ENCODE measurements at places on chromosomes 13 and 19.
A peak's percentile ranks its signal among the peaks of the same experiment; 100 is the strongest.

GRCh38 chr19:48424694-48425219, 21.0 kb upstream of the GRWD1 start:
- peak; percentile 35 for DNase-seq

DNA sequence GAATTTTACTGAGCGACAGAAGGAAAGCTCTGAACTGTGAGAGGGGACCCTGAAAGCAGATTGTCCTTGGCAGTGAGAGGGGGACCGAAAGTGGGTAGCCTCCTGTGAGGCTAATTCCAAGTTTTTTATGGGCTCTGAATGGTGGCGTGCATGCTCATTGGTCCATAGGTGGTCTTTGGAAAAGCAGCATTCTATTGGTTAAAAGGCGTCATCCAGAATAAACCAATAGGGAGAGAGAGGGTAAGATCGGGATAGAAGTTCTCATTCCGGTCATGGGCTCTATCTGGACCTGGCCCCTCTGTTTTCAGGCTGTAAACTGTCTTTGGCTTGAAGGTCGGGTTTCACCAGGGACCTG, 539.8 kb upstream of the PCDH9 start:
- no peak for DNase-seq

DNA sequence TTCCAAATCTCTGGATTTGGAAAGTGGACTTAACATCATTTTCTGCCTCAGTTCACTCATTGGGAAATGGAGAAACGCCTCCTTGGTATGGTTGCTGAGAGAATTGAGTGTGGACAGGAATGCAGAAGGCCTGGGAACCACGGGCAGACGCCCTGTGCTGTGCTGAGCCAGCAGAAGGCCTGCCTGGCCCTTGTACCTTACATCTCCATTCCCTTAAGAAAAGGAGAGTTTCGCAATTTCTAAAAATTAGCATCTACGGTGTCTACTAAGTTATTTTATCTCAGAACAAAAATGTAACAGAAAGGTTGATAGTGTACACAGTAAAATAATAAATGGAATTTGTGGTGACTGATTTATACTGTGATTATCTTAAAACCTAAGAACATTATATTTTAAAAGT, 78.7 kb downstream of the IPO5 start:
- DNase-seq, result no peak

DNA sequence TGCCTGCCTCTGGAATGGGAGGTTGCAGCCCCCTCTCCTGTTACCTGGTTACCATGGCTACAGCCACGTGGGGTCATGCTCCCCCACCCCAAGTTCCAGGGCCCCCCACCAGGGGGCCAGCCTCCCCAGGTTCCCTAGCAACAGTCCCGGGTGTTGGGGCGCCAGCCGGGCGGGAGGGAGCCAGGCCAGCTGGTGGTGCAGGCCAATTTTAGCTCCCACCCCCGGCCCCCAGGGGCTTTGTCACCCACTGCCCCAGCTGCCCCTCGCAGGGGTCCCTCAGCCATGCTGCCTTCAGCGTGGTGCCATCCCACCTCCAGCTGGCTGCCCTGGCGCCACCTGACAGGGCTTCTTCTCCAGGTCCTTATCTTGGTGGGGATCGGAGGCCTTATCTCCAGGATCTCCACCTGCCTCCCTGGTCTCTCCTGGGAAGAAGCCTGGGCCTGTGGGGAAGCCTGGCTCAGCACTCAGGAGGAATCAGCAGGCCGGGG, 3.0 kb downstream of the MARK4 start:
- no peak for DNase-seq

GRCh38 chr19:41325947-41326706, 16.2 kb downstream of the CCDC97 start:
- peak; percentile 39 for DNase-seq

DNA sequence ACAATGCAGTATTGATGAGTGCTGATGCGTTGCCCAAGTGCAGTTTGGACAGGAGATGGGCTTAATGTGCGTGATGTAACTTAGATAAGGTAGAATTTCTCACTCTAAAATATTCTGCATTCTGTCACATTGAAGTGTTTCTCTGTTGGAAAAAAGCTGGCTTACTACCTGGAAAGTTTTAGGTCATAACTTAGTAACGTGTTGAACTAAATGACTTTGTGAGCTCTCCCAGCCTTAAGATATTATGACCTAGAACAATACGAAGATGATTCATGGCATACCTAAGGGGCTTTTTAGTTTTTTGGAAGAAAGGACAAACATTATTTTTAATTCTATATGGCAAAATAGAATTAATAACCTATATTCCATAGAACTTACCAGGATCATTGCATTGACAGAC, 9.0 kb downstream of the UFM1 start:
- no peak for DNase-seq

DNA sequence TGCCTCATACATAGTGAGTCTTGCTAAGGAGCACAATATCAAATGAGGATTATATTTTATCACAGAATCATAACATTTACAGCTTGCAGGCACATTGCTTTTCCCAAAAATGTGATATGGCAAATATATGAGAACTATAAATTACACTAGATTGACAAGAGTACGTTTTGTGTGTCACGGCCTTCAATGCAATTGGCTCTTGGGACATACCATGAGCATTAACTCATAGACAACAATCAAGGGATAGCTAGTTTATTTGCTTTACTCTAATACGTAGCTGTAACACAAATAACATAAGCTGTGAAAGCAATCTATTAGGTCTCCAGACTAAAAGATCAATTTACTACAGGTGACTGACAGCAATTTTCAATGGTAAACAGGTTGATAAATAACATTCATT, 17.8 kb downstream of the LHFPL6 start:
- no peak for DNase-seq

DNA sequence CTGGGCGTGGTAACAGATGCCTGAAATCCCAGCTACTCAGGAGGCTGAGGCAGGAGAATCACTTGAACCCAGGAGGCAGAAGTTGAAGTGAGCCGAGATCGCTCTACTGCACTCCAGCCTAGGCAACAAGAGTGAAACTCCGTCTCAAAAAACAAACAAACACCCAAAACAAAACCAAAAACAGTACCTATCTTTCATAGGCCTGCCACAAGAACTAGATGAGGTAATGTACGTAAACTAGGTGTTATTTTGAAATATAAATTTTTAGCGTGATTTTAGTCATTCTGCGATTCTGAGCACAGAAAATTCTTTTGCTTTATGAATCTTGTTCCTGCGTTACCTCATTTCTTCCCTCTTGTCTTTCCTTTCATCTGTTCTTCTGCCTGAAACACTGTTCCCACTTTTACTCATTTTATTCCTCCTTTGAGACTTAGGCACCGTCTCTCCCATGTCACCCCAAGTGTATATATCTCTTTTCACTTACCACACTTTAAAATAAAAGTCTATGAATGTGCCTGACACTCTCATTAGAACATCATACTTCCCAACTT, 238.2 kb upstream of the HTR2A start:
- DNase-seq, result no peak

- no peak for DNase-seq
These were observed 38.7 kb upstream of the CYSLTR2 start for GRCh38 chr13:48615049-48615448.

DNA sequence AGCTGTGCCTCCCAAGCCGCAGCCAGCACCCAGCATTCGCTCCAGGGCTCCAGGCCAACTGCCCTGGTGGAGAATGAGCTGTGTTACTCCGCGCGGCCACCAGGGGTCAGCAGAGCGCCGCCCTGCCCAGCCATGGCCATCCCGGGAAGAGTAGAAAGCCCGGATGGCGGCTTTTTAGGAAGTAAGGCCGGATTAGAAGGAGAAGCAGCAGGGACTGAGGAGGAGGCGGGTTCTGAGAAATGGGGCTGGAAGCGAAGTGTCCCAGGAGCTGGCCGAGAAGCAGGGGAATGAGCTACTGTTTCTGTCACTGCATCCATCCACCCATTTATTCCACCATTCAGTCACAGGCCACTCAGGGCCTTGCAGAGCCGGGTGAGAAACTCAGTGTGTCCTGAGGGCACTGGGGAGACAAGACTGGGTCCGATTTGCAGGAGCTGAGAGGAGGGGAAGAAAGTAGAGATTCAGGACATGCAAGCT, 6.6 kb upstream of the NPAS1 start:
- DNase-seq, result peak; percentile 71

- no peak for DNase-seq
These were observed 30.1 kb downstream of the CCDC8 start for GRCh38 chr19:46383171-46383815.

- peak; percentile 78 for DNase-seq
These were observed 87.2 kb downstream of the SLC7A1 start for GRCh38 chr13:29508130-29508875.

DNA sequence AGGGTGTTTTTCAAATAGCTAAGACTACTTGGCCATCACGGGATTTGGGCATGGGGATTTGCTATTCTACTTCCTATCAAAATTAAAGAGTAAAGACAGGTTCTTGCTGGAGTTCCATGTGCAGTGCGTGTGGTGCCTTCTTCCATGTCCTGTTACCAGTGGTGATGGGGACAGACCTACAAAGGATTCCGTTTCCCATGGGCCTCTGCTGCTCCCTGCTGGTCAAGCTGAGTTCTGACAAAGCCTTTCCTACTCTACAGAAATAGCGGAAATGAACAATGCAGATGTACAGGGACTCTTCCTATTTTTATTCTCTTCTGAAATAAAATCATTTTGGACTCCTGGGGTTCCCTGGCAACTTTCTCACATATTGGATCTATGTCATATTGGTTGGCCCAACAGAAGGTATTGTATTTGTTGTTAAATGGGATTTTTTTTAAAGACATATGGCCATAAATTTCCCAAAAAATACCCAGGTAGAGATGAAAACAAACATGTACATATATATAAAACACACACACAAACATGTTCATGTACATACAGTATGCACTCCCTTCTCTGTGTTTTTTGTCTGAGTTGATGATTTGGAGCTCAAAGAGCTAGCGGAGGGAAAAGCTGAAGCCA, 90.5 kb upstream of the SLC15A1 start:
- DNase-seq, result peak; percentile 81

GRCh38 chr19:45424191-45425058, 708 bp upstream of the ERCC1 start:
- DNase-seq, result peak; percentile 96

GRCh38 chr13:97028441-97029299, 34.4 kb upstream of the OXGR1 start:
- peak; percentile 46 for DNase-seq

DNA sequence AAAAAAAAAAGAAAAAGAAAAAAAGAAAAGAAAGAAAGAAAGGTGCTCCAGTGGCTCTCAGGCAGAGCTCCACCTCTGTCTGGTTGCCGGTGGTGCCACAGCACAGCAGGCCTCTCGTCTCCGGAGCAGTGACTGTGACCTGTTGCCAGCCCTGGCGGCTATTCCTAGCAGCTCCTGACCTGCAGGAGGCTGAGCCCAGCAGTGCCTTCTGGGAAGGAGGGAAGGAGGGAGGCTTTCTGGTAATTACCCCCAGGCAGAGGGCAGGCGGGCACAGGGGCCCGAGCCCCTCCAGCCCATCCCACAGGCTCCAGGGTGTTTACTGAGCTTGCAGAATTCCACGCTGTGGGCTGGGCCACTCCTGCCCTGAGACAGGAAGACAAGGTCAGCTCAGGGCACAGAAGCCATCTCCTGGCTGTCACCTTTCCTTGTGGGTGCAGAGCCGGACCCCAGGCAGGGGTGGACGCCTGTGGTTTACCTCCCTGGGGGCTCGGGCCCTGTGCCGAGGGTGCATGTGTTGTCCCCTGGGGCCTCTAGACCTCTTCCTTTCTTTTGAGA, 77.9 kb downstream of the GNG7 start:
- DNase-seq, result no peak

GRCh38 chr13:80141123-80141849, 199.6 kb downstream of the SPRY2 start:
- DNase-seq, result no peak

GRCh38 chr19:495081-495401, 1.2 kb upstream of the MADCAM1 start:
- DNase-seq, result no peak

- no peak for DNase-seq
These were observed 916.6 kb downstream of the DIAPH3 start for GRCh38 chr13:59247171-59247570.

GRCh38 chr13:98313922-98314292, 136.8 kb upstream of the RNF113B start:
- no peak for DNase-seq

- no peak for DNase-seq
These were observed 52.0 kb downstream of the EPS15L1 start for GRCh38 chr19:16419669-16420335.

DNA sequence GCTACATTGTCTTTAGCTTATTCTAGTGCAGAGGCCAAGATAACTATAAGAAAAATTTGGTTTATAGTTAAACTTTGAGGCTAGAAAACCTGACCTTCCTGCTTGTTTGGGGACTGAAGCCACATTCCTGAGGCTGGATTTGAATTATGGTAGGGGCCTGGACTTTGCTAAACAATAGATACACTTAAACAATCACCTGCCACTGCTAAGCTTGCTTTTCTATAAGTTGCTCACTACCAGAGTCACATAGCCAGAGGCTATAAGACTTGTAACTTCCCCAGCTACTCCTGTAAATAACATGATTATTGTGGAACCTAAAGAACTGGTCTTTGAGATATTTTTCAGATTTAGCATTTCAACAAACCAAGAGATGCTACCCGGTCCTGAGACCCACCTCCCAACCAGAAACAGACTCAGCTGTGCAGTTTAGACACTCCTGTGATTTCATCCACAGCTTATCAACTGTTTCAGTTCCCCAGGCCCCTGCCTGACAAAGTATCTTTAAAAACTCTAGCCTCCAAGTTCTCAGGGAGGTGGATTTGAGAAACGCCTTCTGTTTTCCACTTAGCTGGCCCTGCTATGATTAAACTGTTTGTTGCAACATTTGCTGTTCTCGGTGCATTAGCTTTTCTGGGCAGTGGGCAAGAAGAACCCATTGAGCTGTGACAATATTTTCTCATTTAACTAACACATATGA, 77.7 kb downstream of the MIPEP start:
- peak; percentile 55 for DNase-seq

DNA sequence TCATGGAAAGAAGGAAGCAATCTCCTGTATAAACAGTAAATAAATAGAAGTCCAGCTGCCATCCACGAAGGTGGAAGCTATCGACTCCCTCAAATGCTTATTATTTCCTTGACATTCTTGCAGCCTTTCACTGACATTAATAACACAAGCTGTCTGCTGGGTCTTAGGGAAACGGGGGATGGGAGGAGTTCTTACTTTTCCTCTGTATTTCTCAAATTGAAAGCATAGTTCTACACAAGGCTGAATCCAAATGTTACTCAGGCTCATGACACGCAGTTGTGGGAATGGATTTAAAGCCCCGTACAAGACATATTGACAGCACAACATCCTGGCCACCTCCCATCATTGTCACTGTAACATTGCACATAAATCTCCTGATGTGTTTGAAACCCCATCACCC, 4.0 kb downstream of the SERPINE3 start:
- no peak for DNase-seq

- no peak for DNase-seq
These were observed at the start of gene NUMBL for GRCh38 chr19:40690050-40690692. Gene NUMBL, minus strand, starts transcription at chr19:40690651. Its CDS starts 168 bp downstream, at chr19:40690483.

GRCh38 chr13:51998723-51999509, 12.3 kb downstream of the ATP7B start:
- no peak for DNase-seq

GRCh38 chr19:53927739-53928138, 18.7 kb downstream of the CACNG7 start:
- peak; percentile 54 for DNase-seq

GRCh38 chr13:112828756-112829155, 138.9 kb downstream of the ATP11A start:
- no peak for DNase-seq
